ENCODE measurements at places on chromosomes 2 and 18.

- peaks cover 2% of the 10 kb centered on the region for H3K4me1 ChIP-seq
- no peaks in the 10 kb centered on the region for H3K27me3 ChIP-seq
- no peaks in the 10 kb centered on the region for H3K36me3 ChIP-seq
- H3K4me3 ChIP-seq = no peak overlapping the region
- peak; percentile 80 for DNase-seq
Measured at GRCh38 chr2:177474998-177475397, 82.4 kb downstream of the AGPS start.

DNA sequence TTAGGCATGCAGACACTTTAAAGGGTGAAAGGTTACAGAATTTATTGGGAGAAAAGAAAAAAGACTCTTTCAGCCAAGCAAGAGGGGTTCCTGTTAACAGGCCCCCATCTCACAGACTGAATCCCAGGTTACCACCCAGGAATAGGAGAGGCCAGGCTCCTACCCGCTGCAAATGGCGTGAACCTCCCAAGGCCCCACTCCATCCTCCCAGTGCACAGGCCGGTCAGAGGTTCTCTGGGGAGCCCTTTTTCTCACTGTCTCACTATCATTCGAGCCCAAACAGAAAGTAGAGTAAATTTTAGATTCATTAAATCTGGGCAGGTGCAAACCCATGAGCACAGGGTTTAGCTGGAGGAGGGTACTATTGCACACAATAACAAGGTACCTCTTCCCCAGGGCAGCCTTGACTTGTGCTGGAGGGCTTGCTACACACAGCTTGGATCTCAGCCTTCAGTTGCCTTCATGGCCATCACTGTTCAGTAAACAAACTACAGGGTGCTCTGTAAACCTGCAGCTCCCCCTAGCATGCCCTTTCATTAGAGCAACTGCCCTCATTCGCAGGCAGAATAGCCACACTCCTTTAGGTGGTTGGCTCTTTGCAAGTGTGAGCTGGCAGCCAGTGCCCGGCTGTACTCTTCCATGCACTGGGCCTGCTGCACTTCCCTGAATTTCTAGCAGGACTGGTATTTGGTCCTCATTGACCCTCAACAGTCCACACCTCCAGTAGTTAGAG, 7.3 kb upstream of the PLEK start:
- no peaks in the 10 kb centered on the region for H3K4me1 ChIP-seq
- H3K4me3 ChIP-seq = no peak overlapping the region
- no peaks in the 10 kb centered on the region for H3K27me3 ChIP-seq
- H3K36me3 ChIP-seq = no peaks in the 10 kb centered on the region
- no peak overlapping the region for H3K27ac ChIP-seq

DNA sequence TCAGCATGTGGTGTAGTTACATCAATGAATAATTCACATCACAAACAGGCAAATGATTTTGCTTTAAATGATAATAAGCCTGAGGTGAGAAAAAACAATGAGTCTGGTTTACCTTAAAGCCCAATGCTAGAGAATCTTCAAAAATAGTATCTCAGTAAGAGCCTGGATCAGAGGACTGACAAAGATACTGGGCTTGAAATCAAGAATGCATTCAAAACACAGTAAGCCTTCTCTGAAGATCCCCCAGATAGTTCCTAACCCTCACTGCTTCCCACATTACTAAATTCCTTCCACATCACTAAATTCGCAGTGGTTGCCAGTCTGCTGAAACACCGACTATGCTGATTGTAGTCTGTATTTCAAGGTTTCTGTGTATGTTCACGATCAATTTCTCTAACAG, 514.9 kb downstream of the SUCLG1 start:
- H3K36me3 ChIP-seq = no peaks in the 10 kb centered on the region
- no peaks in the 10 kb centered on the region for H3K27me3 ChIP-seq
- no peak overlapping the region for H3K27ac ChIP-seq
- no peaks in the 10 kb centered on the region for H3K4me1 ChIP-seq
- no peak for DNase-seq
- no peak overlapping the region for H3K4me3 ChIP-seq

- no peaks in the 10 kb centered on the region for H3K4me1 ChIP-seq
- H3K27me3 ChIP-seq = no peaks in the 10 kb centered on the region
- no peaks in the 10 kb centered on the region for H3K36me3 ChIP-seq
- H3K4me3 ChIP-seq = no peak overlapping the region
- DNase-seq = no peak
Measured at GRCh38 chr2:205931388-205931787, 154.6 kb downstream of the INO80D start.

- H3K4me3 ChIP-seq = no peak overlapping the region
- DNase-seq = no peak
- H3K27me3 ChIP-seq = no peaks in the 10 kb centered on the region
- H3K4me1 ChIP-seq = no peaks in the 10 kb centered on the region
Measured at GRCh38 chr18:36217348-36217747, 30.1 kb downstream of the MOCOS start.

Data from trophoblast cell (in vitro differentiated cells and primary cell).